ENCODE measurements at places on chromosomes 7 and 10.
A peak's percentile ranks its signal among the peaks of the same experiment; 100 is the strongest.

DNA sequence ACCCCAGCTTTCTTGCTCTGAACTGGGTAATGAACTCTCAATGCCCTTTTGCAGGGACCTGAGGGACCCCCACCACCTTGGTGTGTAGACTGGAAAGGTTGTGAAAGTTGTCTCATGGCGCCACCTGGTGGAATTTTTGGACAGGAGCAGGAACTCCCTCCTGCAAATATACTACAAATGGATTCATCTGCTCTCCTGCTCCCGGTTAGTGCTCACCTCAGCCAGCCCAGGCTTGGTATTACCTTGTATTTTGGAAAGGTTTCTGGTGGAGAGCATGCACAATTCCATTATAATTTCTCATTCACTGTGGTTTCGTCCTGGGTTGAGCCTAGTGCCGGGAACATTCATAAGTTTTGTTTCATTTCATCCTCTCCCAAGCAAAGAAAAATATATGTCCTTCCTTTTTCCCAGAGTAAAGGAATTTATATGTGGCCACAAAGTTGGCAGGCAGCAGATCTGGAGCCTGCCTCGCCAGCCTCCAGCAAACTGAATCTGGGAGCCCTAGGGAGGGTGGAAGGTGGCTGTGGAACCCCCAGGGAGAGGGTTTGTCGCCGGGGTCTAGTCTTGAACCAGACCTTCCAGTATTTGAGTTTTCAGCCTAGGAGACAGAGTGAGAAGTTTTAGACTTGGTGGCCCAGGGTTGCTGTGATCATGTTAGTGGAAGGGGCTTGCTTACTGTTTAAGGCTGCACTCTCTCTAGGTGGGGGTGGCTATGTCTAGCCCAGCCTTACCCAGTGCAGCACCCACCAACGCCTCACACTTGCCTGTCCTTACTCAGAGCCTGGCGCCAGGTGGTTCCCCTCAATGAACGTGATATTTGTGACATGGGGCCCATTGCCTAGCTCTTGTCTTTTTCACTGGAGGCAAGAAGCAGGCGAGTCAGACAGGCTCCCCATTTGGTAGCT, 9.5 kb downstream of the FAM241B start:
- peak; percentile 40 for DNase-seq

DNA sequence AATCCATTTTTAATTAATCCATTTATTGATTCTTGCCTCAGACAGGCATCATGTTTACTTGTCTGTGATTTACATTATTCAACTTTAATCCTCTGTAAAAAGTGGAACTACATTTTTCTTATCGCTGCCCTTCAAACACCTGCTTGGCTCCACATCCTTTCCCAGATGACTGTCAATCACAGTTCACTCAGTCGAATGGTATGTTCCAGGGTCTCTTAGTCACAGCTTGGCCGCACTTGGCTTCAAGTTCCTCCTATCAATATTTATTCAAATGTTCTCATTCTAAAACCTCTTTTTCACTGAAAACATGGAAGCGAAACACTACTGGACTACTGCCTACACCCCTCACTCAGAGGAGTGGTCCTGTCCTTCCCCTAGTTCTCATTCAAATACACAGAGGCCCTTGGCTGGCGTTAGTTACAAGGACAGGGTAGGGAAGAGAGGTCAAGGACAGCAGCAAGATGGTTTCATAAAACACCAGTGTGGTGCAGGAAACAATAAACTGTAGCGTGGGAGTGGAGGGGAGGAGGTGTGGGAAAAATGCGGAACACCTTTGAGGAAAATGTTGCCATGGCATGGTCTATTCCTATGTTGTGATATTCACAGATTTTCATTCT, 143.2 kb downstream of the USP6NL start:
- DNase-seq, result no peak

GRCh38 chr10:47287365-47287802, 12.6 kb upstream of the GDF10 start:
- DNase-seq, result no peak

DNA sequence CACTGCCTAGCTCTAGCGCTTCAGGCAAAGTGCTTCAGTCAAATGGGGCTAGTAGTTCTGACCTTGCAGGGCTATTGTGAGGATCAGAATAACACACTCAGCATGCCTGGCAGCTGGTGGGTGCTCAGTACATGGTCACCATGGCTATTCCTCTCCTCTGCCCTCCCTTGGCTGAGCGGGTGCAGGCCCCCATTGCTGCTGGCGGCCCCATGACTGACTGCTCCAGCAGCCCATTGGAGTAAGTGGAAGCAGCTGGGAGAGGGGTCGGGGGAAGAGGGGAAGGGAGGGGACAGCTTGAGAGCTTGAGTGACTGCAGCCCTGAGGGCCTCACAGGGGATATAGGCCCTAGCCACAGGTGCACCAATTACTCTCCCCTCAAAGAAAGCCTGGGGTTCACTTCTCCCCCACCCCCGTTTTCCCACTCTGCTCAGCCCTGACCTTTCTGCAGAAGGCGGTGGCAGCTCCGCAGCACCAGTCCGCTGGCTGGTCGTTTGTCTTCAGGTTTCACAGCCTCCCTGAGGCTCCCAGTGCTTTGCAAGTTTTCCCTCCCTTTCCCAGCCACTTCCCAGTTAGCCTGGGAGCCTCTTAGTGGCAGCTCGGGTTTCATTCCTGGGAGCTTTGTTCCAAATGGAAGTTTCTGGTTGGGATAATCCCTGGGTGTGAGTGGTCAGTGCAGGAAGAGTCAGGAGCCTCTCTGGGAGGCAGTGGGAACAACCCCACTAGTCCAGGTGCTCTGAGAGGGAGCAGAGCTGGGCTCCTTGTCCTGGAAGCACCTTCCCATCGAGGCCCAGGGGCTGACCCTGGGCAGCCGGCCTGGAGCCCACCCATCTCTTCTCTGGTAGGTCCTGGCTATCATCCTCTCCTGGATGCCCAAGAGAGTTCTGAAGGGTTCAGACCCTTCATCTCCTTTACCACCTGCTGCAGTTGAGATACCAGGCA, 16.3 kb downstream of the FGF8 start:
- DNase-seq, result no peak

GRCh38 chr10:86954681-86955500, 2.5 kb downstream of the MMRN2 start:
- DNase-seq, result no peak

DNA sequence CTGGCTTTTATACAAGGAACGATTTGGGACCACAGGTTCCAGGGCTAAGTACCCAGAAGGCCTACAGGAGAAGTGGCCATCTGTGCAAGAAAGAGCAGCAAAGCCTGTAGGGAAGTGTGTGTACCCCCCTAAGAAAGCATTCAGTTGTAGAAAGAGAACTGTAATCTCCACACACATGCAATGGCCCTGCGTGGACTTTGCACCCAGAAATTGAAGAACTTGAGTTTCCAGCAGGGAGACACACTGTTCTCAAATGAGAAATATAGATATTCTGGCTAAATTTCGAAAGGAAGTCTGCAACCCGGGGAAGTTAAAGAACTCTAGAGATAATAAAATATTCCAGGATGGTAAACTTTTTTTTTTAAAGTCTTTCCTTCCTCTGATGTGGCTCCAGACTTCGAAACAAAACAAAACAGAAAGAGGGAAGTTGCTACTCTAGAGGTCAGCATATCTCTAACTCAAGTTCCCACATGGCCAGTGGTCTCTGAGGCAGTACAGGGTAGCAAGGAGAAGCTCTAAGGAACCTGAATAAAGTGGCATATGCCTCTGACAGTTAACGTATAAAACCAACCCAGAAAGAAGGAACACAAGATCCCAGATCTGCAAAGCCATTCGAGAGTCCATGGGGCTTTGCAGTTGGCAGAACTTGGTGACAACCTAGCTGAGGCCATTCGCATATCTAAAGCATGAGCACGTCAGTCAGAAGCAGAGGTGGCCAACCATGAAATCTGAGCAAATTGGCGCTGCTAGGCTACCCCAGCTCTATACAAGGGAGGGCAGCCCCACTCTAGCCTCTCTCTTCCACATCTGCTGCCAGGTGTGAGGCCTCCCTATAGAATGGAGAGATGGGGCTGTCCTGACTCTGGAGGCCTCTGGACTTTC, 56.6 kb downstream of the ELMO1 start:
- DNase-seq, result no peak

DNA sequence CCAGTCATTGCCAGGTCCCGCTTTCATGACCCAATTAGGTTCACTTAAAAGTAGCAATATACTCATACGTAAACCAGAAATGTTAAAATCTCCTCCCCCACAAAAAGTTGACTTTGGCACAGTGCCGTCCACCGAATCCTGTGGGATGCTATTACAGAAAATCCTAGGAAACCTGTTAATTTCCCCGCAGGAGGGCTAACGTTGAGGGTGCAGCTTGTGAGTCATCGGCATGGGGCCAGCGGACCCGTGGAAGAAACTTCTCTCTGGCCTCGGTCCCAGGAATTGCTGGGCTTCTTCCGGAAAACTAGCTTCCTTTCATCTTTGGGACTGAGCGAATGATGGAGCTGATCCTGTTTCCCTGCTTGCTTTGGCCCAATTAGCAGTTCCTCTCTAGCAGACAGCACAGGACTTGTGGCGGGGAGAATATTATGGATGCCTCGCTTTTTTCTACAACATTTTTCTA, 13.5 kb downstream of the CRYGN start:
- no peak for DNase-seq

DNA sequence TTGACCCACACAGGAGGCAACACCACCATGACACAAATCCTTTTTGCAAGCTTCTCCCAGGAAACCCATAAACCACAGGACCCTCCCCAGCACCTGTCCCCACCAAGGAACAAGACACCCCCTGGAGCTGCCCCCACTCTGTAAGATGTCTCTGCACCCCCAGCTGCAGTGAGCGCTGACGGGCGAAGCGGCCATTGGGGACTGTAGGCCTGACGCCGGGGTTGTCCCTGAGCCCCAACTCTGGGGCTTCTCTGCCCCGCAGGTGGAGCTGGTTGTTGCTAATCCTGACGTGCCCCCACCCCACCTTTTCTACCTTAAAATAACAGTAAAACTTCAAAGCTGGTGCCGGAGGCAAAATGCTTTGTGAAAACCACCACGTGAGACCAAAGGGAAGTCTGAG, 94.7 kb upstream of the PPP2R2D start:
- no peak for DNase-seq

Measured in stimulated activated CD4-positive, alpha-beta T cell treated with anti-CD3 and anti-CD28 coated beads, Interleukin-12 subunit alpha, Interleukin-12 subunit beta, amount 100 ng/mL, for 24 hours (primary cell).